ENCODE measurements at places on chromosomes 4 and X.

- DNase-seq, result no peak
Observed at GRCh38 chr4:82710197-82710929, 88.2 kb downstream of the SCD5 start.

GRCh38 chr4:80097400-80098177, 24.6 kb upstream of the ANTXR2 start:
- no peak for DNase-seq

GRCh38 chr4:173167758-173168395, 734 bp upstream of the GALNT7 start:
- DNase-seq, result peak; percentile 38

- no peak for DNase-seq
Observed at GRCh38 chrX:130197464-130197863, 25.7 kb downstream of the RAB33A start.

DNA sequence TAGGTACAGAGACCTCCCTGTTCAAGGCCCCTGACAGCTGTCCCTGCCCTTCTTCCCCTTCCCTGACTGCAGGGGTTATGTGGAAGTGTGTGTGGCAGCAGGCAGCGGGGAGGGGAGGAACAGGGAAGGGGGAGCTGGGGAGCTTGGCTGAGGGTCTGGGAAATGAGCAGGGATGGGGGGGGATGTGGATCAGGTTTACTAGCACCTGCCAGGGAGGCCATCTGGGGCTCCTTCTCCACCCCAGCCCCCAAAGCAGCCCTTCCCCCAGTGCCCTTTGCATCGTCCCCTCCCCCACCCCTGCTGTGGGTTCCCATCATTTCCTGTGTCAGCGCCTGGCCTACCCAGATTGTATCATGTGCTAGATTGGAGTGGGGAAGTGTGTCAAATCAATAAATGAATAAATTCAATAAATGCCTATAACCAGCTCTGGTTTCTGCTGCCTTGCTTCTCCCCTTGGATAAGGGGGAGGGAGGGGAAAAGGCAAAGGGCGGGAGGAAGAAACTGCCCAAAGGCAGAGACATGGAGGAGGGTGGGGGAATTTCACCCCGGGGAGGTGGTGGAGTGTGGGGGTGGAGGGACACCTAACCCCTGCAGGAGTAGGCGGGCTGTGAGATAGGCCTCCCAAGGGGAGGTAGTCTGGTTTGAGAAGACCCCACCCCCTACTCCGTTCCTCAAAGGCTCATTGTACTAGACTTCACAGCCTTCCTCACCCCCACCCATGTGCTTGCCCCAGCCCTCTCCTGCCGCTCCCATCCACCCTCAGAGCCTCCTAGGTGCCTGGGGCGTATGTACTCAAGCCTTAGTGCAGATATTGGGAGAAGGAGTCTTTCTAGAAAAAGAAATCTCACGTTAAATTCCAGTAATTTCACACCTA, 3.2 kb downstream of the CXorf65 start:
- DNase-seq, result no peak

GRCh38 chr4:70935038-70935695, 33.0 kb downstream of the MOB1B start:
- no peak for DNase-seq

- DNase-seq, result no peak
Observed at GRCh38 chr4:95379633-95380032, 169.1 kb downstream of the UNC5C start.

DNA sequence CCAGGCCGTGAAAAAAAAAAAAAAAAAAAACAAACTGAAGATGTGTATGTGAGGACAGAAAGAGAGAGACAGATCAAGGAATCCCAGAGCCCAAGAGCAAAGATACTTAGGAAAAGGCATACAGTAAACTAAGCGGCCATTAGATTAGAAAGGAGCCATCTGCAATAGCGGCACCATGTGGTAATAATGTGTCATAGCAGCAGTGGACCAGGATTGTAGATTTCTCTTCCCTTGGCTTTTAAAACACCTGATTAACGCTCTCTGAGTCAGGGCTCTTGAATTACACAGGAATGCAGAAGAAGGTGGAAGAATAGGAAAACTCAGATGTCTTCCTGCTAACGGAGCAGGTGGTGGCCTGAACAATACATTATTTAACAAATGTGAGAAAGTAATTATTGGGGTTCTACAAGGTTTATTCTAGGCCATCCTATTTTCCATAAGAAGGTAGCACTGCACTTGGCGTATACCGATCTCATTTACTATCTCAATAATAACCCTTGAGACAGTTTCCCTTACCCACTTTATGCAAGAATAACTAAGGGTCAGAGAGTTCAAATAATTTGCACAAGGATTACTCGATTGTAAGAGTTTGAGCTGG, 182.7 kb downstream of the KCNIP4 start:
- DNase-seq, result peak; percentile 64

DNA sequence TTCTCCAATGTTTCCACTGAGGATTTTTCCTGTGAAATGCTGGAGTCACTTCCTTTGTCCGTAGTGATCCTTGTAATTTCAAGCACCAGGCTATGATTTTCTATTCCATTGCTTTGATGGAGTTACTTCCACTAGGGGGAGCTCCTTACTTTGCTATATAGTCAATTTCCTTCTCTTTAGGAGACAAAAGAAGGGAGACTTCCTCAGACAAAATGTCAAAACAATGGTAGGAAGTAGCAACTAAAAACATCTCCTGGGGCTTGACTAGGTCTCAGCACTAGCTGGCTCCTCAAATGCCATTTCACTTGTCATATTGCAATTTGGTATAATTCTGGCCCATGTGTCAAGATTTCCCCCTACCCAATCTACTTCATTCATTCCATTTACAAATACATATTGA, 24.1 kb downstream of the ZCCHC12 start:
- DNase-seq, result peak; percentile 34

DNA sequence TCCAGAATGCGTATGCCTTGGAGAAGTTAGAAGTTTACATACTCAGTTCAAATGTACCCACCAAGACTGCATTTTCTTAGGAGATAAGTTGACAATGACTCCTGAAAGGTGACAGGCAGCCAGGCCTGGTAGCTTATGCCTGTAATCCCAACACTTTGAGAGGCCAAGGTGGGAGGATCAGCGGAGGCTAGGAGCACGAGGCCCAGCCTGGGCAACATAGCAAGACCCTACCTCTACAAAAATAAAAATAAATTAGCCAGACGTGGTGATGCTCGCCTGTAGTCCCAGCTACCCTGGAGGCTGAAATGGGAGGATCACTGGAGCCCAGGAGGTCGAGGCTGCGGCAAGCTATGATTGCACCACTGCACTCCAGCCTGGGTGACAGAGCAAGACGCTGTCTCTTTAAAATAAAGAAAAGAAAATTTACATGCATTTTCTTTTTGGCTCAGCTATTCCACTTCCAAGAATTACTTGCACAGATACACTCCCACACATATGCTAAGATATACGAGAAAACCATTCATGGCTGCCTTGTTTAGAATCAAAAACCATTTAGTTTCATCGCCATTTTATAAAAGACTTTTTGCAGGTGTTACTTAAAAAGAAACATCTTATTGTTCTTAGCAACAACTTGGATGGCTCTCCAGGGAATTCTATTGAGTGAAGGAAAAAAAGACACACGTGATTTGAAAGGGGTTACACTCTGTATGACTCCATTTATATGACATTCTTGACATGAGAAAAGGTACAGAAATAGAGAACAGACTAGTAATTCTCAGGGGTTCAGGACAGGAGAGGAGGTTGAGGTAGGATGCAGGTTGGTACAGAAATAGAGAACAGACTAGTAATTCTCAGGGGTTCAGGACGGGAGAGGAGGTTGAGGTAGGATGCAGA, 66.3 kb downstream of the DHRSX start:
- no peak for DNase-seq

GRCh38 chr4:184021389-184021788, 116.3 kb downstream of the STOX2 start:
- DNase-seq, result peak; percentile 63

DNA sequence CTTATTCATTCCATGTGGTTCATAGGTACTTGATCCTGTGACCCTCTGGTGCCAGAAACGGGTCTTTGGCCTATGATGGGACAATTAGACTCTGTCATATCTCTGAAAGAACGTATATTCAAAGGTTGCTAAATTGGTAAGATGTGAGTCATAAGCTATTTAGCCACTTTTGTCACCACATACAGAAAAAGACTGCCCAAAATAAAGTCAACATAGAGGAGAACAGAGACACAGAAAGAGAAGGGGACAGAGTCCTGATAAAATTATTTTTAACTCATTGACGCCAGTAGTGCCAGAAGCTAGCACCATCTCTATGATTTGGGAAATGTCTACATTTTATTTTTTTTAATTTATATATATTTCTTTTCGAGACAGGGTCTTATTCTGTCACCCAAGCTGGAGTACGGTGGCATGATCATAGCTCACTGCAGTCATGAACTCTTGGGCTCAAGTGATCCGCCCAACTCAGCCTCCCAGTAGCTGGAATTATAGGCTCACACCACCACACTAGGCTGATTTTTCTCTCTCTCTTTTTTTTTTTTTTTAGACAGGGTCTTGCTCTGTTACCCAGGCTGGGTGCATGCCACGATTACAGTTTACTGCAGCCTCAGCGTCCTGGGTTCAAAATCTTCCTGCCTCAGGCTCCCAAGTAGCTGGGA, 92.1 kb upstream of the COX18 start:
- DNase-seq, result no peak

DNA sequence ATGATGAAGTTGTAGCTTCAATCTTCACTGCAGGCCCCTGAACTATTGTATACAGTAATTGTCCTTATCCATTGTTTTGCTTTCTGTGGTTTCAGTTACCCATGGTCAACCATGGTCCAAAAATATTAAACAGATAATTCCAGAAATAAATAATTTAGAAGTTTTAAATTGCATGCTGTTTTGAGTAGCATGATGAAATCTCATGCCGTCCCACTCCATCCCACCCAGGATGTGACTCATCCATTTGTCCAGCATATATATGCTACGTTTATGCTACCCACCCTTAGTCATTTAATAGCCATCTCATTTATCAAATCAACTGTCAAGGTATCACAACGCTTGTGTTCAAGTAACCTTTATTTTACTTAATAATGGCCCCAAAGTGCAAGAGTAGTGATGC, 34.5 kb downstream of the IQCM start:
- peak; percentile 62 for DNase-seq

GRCh38 chr4:8072235-8072968, 86.2 kb downstream of the ABLIM2 start:
- no peak for DNase-seq

DNA sequence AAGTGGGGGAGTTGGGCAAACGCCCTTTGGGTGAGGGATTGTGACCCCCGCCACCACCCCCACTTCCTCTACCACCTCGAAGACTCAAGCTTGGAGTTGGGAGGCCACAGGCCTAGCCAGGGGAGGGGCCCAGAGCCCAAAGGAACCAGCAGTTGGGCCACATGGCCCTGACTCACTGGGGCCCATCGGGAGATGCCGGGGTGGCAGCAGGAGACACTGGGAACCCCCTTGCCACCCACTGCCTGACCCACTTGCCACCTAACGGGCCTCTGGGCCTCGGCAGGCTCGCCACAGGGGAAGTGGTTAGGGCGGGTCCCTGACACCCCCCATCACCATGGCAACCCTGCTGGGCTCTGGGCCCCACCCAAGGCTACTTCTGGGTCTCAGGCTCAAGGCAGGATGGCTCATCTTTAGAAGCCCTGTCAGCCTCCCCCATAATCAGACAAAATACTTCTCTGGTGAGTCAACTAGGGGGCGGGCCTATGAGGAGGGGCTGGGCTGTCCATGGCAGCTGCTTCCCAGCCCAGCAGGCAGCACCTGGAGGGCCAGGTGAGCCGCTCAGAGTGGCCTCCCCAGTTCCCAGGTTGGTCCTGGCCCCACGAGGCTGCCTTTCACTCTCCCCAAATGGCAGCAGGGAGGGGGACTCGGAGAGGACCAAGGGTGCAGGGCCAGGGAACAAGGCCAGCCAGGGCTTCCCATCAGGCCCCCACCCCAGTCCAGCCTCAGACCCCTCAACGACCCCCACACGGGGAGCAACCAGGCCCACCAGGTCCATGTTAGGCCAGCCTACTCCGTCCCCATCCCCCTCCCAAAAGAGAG, 5.6 kb downstream of the FLNA start:
- peak; percentile 79 for DNase-seq

- no peak for DNase-seq
Observed at GRCh38 chr4:40196724-40197281, at the start of gene RHOH. TSS of gene RHOH (plus strand) at chr4:40197031. CDS start at chr4:40243387, 46,356 bp downstream.

GRCh38 chr4:149211876-149212275, 603.8 kb downstream of the IQCM start:
- no peak for DNase-seq

DNA sequence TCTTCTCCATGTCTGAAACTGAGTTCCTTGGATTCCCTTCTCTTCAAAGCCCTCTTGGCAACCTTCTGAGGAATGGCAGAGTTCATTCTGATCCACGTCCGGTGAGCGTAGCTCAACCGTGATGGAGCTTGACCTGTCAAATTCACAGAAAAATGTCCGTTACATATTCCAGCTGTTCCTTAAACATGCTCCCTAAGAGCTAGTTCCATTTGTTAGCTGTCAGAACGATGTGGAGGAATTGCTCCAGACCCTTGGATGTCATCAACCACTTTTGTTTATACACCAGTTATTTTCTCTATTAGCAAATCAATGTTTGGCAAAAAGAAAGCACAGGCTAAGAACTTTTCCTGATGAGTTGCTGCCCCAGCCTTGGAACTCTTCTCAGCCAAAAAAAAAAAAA, 50.1 kb downstream of the NHS start:
- no peak for DNase-seq

GRCh38 chr4:80365928-80366327, 30.4 kb downstream of the CFAP299 start:
- DNase-seq, result peak; percentile 70

- DNase-seq, result peak; percentile 11
Observed at GRCh38 chr4:157459785-157460184, 239.3 kb downstream of the GRIA2 start.

DNA sequence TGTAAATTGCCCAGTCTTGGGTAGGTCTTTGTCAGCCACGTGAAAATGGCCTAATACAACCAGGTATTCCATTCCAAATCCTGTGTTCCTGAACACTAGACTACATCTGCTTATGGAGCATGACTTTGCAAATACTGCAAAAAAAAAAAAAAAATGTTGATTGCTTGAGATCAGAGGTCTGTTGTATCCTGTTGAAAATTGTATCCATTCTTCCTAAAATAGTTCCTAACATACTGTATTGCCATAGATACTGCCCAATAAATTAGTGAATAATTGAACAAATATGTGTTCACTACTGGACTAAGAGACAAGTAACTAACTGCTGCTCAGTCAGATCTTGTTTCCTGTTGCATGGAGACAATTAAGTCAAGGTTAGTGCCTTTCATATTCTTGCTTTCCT, 164.3 kb upstream of the PABPC4L start:
- no peak for DNase-seq

- DNase-seq, result peak; percentile 61
Observed at GRCh38 chr4:95124906-95125504, 367.2 kb downstream of the BMPR1B start.

GRCh38 chr4:182367153-182367552, 124.0 kb downstream of the TENM3 start:
- DNase-seq, result no peak

- no peak for DNase-seq
Observed at GRCh38 chr4:52197306-52197705, 146.2 kb downstream of the SPATA18 start.

GRCh38 chrX:87901060-87901459, 383.5 kb downstream of the KLHL4 start:
- no peak for DNase-seq

- no peak for DNase-seq
Observed at GRCh38 chr4:139523076-139523475, 32.9 kb downstream of the SETD7 start.
